ENCODE measurements at places on chromosomes 6 and 20.
A peak's percentile ranks its signal among the peaks of the same experiment; 100 is the strongest.

- no peak for DNase-seq
Observed at GRCh38 chr6:95923518-95923917, 92.3 kb upstream of the FUT9 start.

- no peak for DNase-seq
Observed at GRCh38 chr20:39719293-39719692, 757.1 kb downstream of the DHX35 start.

DNA sequence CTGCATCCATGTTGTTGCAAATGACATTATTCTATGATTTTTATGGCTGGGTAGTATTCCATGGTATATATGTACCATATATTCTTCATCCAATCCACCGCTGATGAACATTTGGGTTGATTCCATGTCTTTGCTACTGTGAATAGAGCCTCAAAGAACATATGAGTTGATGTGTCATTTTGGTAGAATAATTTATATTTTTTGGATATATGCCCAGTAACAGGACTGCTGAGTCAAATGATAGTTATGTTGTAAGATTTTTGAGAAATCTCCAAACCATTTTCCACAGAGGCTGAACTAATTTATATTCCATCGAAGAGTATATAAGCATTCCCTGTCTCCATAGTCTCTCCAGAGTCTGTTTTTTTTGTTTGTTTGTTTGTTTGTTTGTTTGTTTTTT is 1373.5 kb downstream of the GRIK2 start:
- DNase-seq, result no peak

DNA sequence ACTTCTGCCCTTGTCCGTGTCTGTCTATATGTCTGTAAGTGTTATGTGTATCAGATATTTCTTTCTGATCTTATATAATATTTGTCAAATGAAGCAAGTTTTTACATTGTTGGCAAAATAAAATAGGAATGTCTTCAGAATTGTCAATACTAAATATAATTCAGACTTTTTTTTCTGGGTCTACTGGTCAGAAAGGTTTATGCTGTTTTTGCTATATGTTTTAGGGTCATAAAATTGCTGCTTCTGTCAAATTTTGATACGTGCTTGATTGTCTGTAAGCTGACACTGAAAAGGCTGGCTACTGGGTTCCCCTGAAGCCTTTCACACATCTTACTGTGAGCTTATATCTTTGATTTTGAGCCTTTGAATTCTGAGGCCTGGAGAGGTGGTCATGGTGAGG is 20.1 kb downstream of the LGSN start:
- no peak for DNase-seq

DNA sequence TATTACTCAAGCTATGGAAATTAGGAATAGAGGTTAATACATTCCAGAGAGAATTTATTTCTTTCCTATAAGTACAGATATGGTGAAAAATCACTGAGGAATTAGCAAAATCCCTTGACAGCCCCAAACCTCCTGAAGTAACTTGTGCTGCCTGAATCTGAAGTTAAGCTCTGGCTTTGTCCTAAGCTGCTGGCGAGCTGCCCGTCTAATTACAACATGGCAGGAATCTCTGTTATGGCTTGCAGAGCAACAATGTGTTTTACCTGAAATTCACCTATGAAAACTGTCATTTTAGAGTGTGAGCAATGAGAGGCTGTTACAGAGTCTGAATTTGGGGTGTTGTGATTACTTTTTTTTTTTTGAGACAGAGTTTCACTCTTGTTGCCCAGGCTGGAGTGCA is 22.5 kb upstream of the IYD start:
- no peak for DNase-seq

GRCh38 chr6:17423026-17423425 is 29.6 kb downstream of the CAP2 start:
- DNase-seq, result no peak

- peak; percentile 15 for DNase-seq
Observed at GRCh38 chr20:38805958-38806854, 709 bp downstream of the PPP1R16B start.

DNA sequence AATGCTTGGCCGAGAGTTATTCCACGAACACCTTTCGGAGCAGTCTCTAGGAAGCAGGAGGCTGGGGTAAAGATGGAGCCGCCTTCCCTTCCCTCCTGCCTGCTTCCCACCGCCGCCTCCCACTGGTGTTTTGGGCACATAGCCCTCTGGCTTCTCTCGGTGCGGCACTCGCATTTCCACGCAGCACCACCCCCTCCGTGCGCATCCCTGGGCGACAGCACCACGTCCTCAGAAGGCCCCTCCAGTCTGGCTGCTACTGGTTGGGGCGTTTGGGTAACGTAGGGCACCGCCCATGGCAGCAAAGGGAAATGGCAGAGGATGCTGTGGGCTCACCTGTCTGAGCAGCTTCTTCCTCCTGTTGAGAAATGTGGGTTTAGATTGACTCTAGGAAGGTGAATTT is 2.4 kb downstream of the COL20A1 start:
- no peak for DNase-seq

DNA sequence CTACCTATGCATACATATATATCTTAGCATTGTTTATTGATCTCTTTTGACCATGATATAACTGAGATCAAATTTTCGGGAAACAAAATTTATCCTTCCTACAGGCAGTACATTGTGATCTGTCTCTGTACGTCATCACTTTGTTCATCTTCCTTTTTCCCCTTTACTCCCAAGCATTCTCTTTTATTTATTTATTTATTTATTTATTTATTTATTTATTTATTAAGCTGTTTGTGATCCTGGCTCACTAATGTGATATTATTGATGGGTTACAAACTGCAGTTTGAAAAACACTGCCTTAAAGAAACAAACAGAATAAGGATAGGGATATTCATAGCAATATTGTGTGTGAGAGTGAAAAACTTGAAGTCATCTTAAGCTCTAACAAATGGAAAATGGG is 51.2 kb downstream of the MACROD2 start:
- DNase-seq, result no peak

- no peak for DNase-seq
Observed at GRCh38 chr6:152244998-152245630, 392.0 kb downstream of the SYNE1 start.

- no peak for DNase-seq
Observed at GRCh38 chr6:43359381-43359780, 10.1 kb downstream of the ZNF318 start.

DNA sequence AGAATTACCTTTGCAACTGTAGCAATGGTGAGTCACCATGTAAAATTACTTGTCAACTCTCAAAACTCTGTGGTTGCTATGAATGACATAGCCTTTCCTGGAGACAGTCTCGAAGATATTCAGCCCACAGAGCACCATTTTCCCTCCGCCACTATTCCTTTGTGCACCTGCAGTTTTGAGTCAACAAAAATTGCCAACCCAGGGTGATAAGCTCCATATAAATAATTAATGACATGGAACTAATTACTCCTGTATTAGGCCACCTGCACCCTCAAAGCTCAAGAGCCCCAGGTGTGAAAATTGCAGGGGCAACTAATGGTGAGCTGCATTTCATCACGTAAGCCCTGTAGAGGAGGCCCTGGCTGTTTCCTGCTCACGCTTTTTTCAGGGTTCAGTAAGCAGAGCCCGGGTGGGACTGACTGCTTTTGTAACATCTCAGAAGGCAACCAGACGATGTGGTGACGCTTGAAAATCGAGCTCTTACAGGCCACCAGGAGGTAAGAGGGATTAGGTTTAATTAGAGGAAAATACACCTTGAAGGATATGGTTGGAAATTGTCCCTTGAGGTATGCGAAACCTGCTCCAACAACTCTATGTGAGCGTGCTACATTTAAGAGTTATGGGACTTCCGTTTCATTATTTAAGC is 70.8 kb downstream of the BMP2 start:
- DNase-seq, result no peak

GRCh38 chr20:3377644-3378043 is 29.8 kb downstream of the DNAAF9 start:
- DNase-seq, result no peak

GRCh38 chr20:57004951-57005933 is 261.2 kb downstream of the BMP7 start:
- no peak for DNase-seq
